ENCODE measurements at places on chromosomes 11 and 22.

- DNase-seq = no peak
Observed at GRCh38 chr11:76237914-76238313, 31.6 kb upstream of the WNT11 start.

- no peak for DNase-seq
Observed at GRCh38 chr11:2576111-2576510, 123.7 kb downstream of the KCNQ1OT1 start.

DNA sequence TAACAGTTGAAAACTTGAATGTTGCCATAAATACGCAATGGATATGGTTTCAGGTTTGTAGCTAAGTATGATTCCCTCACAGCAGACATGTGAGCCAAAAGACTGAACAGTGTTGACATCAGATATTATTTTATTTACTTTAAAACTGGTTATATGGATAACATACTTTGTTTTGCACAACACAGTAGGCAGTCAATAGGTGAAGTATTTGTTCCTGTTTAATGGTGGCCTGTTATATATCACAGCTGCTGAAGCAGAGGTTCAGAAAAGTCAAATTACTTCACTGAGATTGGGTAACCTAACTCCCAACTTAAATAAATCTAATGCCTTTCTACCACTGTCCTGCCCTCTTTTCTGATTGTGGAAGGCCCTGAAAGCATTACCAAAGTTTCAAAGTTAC, 44.6 kb downstream of the YAP1 start:
- no peak for DNase-seq

- DNase-seq = no peak
Observed at GRCh38 chr11:61697078-61697502, 16.9 kb downstream of the DAGLA start.

GRCh38 chr11:64385945-64386704, 27.2 kb downstream of the RPS6KA4 start:
- DNase-seq = no peak

DNA sequence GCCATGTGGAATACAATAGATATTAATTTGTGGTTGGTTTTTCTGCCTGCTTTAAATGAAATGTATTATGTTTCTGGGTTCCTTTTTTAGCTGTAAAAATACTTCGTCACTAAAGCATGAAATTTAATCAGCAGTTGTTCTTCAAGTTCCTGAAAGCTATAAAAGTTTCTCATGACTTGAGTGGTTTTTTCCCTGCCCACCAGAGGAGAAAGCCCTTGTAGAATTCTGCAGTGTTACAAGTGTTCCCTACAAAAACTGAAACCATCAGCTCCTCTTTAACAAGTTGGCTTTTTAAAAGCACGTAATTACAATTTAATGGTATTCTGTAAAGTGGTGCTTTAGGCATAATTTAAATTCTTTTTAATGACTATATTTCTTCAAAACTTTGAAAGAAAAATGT, 56.2 kb downstream of the PANX1 start:
- no peak for DNase-seq

DNA sequence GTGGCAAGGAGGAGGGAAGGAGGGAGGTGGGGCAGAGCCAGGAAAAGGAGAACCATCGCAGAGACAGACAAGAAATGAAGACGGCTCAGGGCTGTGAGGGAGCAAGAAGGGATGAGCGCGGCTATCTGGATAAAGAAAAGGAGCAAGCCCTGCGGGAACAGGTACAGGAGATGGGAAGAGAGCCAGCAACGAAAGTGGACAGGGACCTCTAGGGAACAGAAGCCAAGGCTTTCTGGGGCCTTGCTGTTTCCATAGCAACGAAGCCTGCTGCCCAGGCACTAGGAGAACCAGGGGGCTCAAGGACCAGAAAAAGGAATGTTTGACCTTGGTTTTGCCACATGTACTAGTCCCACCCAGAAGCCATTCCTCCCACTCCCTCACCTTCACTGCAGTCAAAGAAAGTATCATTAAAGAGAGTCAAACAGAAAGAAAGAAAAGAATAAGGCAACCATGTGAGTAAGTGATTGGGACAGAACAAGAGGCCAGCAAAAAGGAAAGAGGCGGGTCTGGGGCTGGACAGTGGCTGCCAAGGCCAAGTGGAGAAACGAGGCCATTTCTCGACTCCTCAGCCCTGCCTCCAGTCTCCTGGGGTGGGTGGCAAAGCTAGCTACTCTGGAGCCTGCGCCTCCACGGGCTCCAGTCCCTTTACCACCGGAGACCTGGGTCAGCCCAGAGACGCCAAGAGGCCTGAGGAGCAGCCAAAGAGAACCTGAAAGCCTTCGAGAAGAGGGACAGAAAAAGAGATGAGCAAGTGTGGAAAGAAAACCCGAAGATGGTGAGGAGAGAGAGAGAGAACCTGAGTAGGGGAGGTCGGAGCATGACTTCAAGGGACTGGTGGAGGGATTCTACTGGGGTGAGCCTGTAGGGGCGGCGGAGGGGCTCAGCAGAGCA, 35.1 kb downstream of the NRXN2 start:
- DNase-seq = no peak

DNA sequence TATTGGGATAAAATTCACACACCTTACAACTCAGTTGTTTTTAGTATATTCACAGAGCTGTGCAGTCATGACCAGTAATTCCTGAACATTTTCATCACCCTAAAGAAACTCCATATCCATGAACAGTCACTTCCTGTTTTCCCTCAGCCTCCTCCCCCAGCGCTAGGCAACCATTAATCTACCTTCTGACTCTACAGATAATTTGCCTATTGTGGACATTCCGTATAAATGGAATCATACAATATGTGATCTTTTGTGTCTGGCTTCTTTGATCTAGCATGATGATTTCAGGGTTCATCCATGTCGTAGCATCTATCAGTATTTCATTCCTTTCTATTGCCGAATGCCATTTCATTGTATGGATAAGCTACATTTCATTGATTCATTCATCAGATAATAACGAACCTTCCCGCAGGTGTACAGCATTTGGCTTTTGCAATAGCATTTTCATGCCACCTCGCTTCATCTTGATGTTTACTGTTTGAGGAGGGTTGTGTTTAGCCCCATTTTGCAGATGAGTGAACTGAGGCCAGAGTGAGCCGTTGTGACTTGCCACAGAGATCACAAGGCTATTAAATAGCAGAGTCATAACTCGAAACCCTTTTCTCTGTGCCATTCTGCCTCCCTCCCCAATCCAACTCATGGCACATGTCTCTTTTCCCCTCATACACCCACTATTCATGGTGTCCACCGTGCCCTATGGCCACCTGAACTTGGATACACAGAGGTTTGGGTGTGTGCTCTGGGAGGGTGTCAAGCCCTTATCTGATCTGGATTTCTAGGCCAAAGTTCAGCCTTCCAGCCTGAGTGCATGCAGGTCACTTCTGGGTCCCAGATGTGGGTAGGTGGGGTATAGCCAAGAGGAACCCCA, 11.1 kb upstream of the MYH9 start:
- no peak for DNase-seq

GRCh38 chr22:47154621-47155081, 392.2 kb downstream of the TBC1D22A start:
- no peak for DNase-seq

DNA sequence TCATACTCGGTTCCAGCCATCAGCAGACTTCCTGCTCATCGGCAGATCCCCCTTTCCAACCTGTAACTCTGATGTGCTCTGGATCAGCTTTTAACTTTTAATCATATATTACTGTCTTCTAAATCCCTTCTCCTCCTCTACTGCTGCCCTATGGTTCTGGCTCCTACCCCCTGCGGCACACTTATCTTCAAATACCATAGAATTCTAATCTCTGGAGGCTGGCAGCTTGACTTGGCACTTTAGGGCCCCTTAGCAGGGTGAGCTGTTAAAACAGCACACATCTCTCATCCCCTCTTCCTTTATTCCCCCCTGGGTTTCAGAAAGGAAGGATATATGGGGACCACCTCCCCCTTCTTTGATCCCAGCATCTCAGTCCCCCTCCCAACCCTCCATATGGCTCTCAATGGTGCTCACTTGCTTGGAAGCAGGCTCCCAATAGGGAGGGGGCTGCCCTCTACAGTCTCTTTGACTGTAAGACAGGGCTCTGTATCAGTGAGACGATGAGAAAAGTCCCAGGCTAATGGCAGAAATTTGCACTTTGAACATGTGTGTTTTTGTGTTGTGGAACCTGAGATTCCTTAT, 4.4 kb upstream of the CNTF start:
- no peak for DNase-seq

GRCh38 chr11:64879244-64879900, 951 bp upstream of the EHD1 start:
- DNase-seq = no peak

- no peak for DNase-seq
Observed at GRCh38 chr22:45885171-45885840, 91.7 kb downstream of the WNT7B start.

DNA sequence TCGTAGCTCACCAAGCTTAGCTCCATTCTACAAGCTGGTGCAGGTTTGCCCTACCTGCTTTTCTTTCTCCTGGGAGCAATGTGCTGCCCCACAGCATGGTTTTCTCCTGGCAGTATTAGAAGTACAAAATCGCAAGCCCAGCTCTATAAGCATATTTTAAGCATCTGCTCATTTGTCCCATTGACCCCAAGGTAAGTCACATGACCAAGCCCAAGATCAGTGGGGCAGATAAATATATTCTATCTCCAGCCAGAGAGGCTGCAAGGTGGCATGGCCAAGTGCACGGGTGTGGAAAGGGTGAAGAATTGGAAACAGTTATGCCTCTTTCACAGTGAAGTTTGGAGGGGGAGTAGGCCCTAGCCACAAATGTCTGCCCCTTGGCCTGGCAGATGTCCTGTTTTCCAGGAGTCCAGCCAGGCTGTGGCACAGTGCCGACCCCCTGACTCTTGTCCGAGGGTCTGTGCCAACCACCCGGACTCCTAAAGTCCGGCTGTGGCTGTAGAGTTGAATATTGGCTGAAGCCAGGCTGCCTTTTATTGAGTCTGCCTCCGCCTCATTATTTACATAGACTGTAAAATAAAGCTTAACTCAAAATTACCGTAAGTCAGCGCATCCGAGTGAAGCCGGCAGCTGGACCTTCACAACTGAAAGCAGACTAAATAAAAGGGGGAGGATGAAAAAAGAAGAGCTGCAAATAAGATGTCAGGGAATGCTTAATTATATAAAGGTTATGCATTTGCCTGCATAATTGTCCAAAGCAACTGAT, 165.7 kb downstream of the COMMD9 start:
- DNase-seq = no peak

GRCh38 chr11:109071712-109072524, 350.1 kb upstream of the C11orf87 start:
- no peak for DNase-seq

GRCh38 chr11:134498326-134499139, 86.5 kb upstream of the B3GAT1 start:
- DNase-seq = no peak

GRCh38 chr11:24386546-24387397, 110.1 kb upstream of the LUZP2 start:
- DNase-seq = no peak

- no peak for DNase-seq
Observed at GRCh38 chr11:27392278-27393114, 29.5 kb upstream of the CCDC34 start.

DNA sequence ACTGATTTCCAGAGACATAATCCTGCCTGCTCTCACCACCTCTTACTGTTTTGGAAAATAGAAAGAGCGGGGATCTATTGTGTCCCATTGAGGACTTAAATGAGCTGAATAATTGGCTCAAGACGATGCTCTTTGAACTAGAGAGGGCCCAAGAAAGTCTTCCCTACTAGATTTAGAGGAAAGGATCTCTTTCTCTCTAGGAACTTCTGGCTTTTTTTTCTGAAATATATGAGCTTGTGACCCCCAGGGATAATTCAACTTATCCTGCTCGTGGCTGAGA, 461.4 kb upstream of the KIRREL3 start:
- DNase-seq = no peak

DNA sequence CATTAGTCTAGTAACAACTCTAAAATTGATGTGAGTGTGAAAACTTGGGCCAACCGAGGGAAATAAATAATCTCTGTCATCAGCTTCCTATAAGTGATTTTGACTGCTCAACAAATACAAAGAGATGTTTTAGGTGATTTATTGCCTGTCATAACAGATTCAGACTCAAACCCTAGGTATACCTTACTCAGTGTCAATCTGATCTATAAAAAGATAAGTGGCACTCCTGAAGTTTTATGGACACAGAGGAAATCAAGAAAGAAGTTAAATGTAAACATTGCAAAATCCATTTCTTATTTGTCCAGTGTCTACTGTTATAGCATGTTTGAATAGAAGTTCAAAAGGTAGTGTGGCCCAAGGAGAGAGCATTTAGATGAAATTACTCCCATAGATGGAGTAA, 30.4 kb upstream of the TYR start:
- no peak for DNase-seq

GRCh38 chr11:41245184-41245583, 214.3 kb downstream of the LRRC4C start:
- no peak for DNase-seq

DNA sequence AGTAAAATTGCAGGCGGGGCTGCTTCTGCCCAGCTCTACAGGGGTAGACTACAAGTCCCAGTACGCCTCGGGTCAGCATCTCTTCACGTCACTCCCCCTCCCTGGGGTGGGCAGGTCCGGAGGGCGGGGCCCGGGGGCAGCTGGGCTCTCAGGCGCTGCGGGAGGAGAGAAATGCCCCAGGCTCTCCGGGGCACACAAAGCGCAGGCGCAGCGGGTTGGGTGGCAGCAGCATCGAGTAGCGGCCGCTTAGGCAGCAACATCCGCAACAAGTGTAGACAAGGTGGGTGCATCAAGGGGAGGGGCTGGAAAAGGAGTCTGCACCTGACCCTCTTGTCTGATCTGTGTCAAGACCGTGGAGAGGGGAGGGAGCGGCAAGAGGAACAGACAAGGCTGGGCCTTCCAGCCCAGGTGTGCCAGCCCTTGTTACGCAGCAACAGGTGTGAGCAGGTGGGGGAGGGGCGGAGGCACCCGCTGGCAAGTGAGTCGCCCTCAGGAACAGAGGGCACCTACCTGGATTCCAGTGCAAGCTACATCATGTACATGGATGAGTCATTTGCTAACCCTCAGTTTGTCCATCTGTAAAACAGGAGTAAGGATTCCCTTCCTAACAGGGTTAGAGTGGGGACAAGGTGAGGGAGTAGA, 1.2 kb downstream of the PLEKHB1 start:
- DNase-seq = peak; percentile 64

GRCh38 chr11:47409440-47410369, 1.3 kb downstream of the SLC39A13 start:
- no peak for DNase-seq

GRCh38 chr22:38845004-38845740, 1.3 kb upstream of the NPTXR start:
- DNase-seq = no peak

DNA sequence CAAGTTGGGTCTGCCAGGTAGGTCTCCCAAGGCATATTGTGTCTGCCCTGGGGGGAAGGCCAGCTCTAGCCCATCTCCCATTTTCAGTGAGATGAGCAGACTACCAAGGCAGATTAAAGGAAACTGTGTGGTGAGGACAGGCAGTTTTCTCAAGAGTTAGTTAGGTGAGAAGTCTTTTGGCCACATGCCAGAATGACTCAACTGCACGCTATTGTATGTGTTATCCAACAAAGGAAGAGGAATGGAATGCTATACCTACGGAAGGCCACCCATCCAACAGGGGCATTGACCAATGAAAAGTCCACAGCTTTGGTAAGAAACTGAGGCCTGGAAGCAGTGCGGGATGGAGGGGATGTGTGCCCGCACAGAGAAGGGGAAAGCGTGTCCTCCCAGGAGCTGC, 941.7 kb downstream of the NTM start:
- DNase-seq = no peak
